Stimulated activated CD8-positive, alpha-beta memory T cell treated with anti-CD3 and anti-CD28 coated beads, Interleukin-4, amount 100 ng/mL, for 4 hours (primary cell): ENCODE measurements at places on chromosomes 1 and 21.
A peak's percentile ranks its signal among the peaks of the same experiment; 100 is the strongest.

DNA sequence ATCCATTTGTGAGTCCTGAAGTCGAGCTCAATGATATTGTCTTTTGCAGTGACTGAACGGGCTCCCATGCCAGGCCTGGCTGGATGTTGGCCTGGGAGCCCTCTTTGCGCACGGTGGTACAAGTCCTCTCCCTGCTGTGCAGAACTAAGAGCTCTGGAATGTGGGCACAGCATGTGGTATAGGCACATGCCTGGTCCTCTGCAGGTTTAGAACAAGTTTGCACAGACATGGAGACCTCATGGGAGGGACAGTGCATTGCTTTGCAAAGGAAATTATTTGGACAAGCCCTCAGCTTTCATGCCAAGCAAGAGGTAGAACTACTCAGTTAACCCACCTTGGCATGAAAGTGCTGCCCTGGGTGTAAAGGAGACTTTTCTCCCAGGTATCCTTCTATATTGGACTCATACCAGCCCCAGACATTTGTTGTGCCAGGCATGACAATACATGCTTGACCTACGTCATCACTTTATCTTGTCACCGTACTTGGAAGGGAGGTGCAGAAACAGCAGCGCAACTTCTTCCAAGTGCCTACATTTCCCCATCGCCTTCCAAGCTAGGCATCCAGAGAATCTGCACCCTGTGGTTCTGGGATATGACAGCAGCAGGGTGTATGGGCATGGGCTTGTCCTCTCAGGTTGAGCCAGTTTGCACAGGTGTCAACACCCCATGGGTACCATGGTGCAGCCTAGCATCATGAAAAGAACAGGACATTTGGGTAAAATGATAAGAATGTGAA, 37.6 kb upstream of the MRPS6 start:
- DNase-seq, result no peak

DNA sequence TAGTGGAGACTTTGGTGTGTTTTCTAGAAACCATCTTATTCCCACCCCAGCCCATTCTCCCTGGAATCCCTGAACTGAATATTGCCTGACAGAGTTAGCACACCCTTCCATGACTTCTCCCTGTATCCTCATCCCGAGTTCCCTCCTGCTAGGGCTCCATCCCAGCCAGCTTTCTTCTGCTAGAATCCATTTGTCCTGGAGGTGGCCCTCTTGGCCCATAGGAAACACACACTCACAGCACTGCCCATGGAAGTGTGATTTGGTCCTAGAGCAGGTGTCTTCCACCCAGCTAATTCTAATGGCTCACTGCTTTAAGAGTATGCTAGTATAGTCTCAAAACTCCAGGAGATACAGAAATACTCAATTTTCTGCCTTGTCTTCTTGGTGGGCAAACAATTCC, 4.1 kb downstream of the KRTAP15-1 start:
- no peak for DNase-seq

GRCh38 chr1:200888349-200888838, 6.3 kb upstream of the INAVA start:
- peak; percentile 22 for DNase-seq

DNA sequence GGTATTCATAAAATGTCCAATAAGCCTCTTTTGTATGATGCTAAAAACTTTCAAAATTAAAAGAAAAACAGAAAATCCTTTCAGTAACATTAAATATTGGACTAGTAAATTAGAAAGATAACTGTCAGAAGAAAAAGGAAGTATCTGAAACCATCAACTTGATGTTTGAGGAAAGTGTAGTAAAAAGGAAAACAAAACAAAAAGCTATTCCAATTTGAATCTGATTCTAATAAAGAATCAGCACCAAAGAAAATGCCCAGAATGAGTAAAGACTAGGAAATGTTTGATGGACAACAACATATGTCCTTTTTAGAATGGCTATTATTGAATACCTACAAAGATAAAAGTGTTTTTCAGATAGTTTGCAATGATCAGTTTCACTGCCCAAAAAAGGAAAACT, 79.9 kb upstream of the RBM34 start:
- no peak for DNase-seq

GRCh38 chr1:235023711-235024439, 104.8 kb downstream of the TOMM20 start:
- DNase-seq, result no peak

DNA sequence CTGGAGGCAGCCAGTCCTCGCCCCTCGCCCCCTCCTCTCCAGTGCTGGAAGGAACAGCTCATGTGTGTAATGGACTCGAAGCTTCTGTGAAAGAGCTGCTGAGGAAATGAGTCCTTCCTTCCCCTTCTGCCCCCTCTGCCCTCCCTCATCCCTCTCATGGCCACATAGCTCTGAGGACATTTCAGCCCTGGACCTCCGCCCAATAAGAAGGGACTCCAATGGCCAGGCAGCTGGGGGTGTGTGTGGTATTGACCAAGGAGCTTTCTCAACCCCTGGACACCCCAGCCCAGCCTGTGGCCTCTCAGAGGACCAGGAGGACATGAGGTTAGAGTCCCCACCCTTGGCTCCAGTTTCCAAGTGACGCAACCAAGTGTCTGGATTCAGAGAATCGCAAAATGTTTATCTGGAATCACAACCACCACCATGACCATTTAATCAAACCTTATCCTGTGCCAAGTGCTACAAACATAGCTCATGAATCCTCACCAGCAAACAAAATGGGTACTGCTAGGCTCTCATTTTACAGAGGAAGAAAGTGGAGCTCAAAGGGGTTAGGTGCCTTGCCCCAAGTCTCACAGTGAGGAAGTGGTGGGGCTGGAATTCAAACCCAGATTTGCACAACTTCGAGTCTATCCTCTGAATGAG, 47.8 kb upstream of the ECE1 start:
- no peak for DNase-seq

DNA sequence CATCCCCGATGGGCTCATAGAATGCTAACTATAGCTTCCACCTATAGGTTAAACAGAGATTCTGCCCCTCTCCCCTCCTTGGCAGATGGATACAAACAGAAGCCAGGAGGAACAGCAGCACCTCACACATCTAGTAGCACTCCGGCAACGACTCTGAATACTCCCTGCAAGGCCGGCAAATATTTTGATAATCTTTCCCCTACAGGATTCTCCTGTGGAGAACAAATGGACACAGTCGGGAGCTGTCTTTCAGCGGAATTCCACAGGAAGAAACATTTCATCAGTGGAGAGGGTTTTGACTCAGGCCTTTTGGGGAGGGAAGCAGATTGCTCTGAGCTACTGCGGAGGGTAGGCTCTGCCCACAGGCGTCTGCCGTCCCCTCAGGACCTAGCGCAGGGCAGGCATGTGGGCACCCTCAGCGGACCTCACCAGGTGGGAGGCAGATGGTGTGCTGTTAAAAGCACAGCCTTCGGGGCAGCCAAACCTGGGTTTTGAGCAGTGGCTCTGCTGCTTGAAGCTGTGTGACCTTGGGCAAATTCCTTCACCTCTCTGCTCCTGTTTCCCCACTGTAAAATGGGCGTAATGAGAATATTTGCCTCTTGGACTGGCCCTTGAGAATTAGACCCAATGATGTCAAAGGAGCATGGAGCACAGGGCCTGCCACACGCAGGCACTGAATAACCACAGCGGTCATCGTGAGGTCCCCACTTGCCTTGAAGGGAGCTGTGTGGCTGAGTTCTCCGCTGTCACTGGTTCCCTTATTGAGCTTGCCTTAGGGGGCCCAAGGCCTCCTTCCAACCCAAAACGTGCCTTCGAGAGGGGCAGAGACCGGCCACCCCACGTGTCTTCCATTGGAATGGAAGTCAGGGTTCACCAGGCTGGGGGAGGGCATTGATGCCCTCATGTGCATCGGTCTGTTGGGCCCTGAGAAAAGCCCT, 19.2 kb upstream of the BCAR3 start:
- no peak for DNase-seq

GRCh38 chr1:244063498-244063897, 12.4 kb downstream of the ZBTB18 start:
- DNase-seq, result no peak

DNA sequence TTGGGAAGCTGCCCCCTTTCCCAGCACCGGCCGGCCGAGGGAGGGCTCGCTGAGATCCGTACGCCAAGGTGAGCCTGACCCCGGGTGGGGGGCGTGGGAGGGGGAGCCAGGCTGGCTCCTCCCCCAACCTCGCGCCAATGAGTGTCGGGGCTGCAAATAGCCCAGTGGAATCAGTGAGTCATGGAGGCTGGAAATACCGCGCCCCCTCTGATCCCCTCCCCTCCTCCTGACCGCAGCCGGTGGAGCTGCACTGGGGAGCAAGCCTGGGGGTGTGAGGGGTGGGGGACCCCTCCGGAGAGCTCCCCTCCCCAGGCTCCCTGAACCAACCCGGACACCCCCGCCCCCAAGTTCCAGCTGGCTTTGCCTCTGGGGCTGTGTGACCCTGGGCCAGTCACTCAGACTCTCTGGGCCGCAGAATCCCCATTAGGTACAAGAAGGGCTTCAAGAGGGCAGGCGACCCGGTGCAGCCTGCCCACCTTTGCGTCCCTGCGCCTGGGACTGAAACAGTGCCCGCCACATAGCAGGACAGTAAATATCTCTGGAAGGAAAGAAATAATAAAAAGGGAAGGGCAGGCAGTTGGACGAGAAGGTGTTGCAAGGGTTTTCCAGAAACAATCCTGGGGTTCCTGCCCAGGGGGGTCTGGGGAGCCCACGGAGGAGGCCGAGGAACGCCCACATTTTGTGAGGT, 4.5 kb downstream of the HSPB7 start:
- DNase-seq, result peak; percentile 30

- DNase-seq, result no peak
Measured at GRCh38 chr21:43303275-43304178, 123.4 kb downstream of the SIK1 start.

GRCh38 chr1:19163261-19163660, 46.8 kb downstream of the UBR4 start:
- no peak for DNase-seq

- DNase-seq, result no peak
Measured at GRCh38 chr1:160953030-160953429, 1.6 kb downstream of the ITLN2 start.

DNA sequence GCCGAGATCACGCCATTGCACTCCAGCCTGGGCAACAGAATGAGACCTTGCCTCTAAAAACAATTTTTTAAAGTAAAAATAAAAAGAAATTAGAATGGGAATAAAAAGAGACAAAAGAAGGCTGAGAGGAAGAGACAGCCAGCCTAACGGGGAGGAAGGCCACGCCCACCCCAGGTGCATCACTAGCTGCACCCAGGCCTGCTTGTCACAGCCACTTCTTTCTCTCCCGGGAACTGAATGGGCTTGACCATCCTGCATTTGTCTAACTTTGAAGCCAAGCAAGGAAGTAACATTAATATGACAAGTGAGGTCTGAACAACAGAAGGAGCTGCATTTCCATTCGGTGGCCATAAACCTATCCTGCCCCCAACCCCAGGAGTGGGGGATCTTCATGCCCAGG, 20.8 kb upstream of the EFNA1 start:
- no peak for DNase-seq

- DNase-seq, result no peak
Measured at GRCh38 chr1:7884757-7885156, 31.9 kb upstream of the UTS2 start.

DNA sequence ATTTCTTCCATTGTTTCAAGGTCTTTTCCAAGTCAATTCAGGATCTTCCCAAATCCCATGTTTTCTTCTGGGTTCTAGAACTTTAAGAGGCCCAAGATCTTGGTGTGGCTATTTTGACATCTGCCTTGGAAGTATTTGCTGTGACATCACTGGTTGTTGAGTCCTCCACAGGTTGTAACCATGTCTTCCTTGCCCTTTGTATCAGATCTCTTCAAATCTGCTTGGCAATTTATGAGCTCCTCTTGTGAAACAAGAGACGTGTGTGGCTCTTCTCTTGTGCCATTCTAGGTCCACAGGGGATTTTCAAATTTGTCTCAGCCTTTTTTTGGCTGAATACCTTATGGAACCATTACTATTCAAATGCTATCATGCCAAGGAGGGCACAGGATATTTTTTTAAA, 60.3 kb upstream of the KCNK2 start:
- no peak for DNase-seq

- DNase-seq, result no peak
Measured at GRCh38 chr1:26009796-26010447, 11.7 kb upstream of the EXTL1 start.

DNA sequence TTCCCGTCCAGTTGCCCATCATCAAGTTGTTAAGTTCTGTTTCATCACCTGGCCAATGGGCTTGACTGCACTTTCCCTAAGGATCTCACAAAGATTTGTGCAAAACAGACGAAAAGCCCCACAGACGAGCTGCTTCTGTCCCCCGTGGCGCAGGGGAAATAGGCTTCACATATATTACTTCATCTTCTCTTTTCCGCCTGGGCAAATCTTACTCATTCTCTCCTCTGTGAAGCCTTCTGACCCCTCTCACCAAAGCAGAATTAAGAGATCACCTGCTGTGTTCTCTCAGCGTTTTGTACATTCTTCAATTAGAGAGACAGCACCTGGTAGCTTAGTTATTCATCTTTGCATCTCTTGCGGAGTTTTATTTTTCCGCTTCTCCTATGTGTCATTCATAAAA, 129.8 kb downstream of the IGSF21 start:
- DNase-seq, result no peak

- no peak for DNase-seq
Measured at GRCh38 chr1:54934869-54935268, 45.6 kb upstream of the TMEM61 start.

DNA sequence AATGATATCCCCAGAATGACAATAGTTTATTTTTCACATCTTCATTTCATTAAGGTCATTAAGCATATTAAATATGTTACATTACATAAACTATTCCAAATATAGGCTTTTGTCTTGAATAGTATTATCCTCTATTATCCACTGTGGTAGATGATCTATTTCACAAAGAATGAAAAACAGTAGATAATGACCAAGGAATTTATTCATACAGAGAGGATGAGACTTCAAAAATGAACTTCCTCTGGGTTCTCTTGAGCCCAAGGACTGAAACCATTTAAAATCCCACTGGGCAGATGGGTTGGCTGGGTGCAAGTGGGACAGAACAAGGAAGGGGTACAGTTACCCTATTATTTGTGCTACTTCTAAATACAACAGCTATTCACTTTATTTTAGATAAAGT, 33.0 kb downstream of the PTPN14 start:
- no peak for DNase-seq

DNA sequence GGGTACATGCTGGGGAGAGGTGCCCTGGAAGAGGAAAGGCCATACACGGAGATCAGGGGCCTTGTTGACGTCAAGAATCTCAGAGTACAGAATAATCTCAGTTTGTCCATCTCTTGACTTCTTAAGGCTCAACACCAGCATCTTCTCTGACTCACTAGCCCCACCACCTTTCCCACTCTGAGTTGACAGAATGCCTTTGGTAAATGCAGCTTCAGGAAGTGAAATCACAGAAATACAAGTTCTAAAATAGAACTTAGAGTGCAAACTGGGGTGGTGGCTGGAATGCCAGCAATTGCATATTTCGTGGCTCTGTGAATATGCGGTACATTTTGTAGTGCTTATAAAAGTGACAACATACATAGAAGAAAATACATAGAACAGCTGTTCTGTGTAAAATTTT, 1.6 kb downstream of the COG2 start:
- no peak for DNase-seq

GRCh38 chr1:14625572-14625971, 27.1 kb downstream of the KAZN start:
- no peak for DNase-seq

GRCh38 chr1:53627666-53628065, 111.3 kb downstream of the GLIS1 start:
- DNase-seq, result no peak
